ENCODE measurements at places on chromosomes 1 and 21. TPM values are rescaled to one million over a fixed set of nuclear protein-coding genes. Genes with fewer than 3 reads are reported as not detected.

The TRNP1 gene
- total RNA-seq, result 76.9 TPM

The CYP4X1 gene
- total RNA-seq, result not detected

The CRB1 gene
- 0.07 TPM for total RNA-seq

The ATP6V1G3 gene
- total RNA-seq, result not detected

The RASAL2 gene
- total RNA-seq, result 11.7 TPM

The EDN2 gene
- total RNA-seq, result not detected

The FLG gene
- 0.02 TPM for total RNA-seq

The BLACAT1 gene
- 3.9 TPM for total RNA-seq

GRCh38 chr1:234214129-234214910, 158.9 kb upstream of the COA6 start:
- no peak overlapping the region for H3K4me3 ChIP-seq
- DNase-seq, result no peak
- H3K4me1 ChIP-seq, result no peaks in the 10 kb centered on the region
- no peak overlapping the region for H3K27ac ChIP-seq
- H3K36me3 ChIP-seq, result no peaks in the 10 kb centered on the region

- no peak overlapping the region for H3K4me3 ChIP-seq
- no peaks in the 10 kb centered on the region for H3K4me1 ChIP-seq
- no peaks in the 10 kb centered on the region for H3K36me3 ChIP-seq
- no peak for DNase-seq
- no peak overlapping the region for H3K27ac ChIP-seq
Observed at GRCh38 chr1:205343431-205344065, 13.2 kb downstream of the KLHDC8A start.

GRCh38 chr1:205923651-205924459, 19.4 kb downstream of the SLC26A9 start:
- H3K27ac ChIP-seq, result no peak overlapping the region
- no peaks in the 10 kb centered on the region for H3K36me3 ChIP-seq
- no peak for DNase-seq
- no peak overlapping the region for H3K4me3 ChIP-seq
- 0 out of 2 replicates have a peak, but pooled peaks cover 3% of the 10 kb centered on the region for H3K27me3 ChIP-seq
- H3K4me1 ChIP-seq, result no peaks in the 10 kb centered on the region

DNA sequence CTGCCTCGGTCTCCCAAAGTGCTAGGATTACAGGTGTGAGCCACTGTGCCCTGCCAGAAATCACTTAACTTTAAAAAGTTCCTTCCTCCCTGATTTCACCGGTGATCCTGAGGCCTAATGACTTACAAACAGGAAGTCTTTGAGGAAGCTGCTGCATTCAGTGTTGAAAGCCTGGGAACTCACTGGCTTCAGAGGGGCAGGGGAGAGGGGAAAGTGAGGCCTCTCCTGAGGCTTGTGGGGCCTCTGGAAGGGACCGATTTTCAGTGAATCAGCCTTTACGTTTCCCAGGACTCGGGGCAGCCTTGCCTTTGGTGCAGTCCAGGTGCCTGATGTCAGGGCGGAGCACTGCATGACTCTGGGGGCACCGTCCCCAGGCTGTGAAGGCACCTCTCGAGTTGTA, 30.1 kb upstream of the ARHGEF10L start:
- no peak overlapping the region for H3K27ac ChIP-seq
- no peaks in the 10 kb centered on the region for H3K4me1 ChIP-seq
- no peak for DNase-seq
- H3K4me3 ChIP-seq, result no peak overlapping the region

- no peak overlapping the region for H3K27ac ChIP-seq
- no peaks in the 10 kb centered on the region for H3K36me3 ChIP-seq
- no peaks in the 10 kb centered on the region for H3K4me1 ChIP-seq
- H3K27me3 ChIP-seq, result no peaks in the 10 kb centered on the region
Observed at GRCh38 chr21:38734646-38735365, 70.9 kb upstream of the ETS2 start.

DNA sequence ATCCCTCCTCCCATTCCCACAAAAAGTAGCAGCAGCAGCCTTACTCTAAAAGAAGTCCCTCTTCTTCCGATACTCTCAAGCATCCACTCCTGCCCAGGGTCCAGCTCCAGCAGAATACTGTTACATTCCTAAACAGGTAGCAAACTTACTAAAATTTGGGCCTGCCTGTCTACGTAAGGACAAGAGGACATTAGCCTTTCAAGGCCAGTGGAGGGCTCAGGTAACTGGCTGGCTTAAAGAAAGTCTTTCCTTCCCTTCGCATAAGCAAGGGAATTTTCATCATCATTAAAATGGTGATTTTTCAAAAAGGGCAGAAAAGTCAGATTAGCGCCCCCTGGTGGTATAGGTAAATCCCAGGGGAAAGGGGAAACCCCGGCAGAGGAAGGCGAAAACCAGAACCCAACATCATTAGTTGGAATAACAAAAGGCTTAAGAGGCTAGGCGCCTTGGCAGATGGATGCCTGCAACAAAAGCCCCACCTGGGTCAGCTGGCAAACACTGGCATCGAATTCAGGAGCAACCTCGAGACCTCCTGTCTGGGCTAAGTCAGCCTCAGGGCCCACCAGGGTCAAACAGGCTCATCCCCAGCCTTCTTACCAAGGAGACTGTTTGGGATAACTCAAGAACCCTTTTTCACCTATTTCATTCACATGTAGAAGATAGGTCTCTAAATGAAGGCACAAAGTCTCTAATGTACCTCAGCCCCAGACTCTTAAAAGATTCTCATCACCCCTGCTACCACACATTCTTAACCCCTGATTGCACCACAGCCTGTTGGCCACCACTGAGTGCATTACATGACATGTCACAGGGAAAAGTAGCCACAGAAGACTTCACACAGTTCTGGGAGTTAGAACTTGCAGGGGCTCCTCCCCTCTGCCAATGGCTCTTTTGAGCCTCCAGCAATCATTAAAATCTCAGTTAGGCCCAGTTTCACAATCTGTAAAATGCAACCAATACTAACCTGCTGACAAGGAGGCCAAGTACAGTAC, 36.7 kb downstream of the ERI3 start:
- H3K27me3 ChIP-seq, result no peaks in the 10 kb centered on the region
- no peak for DNase-seq
- H3K4me3 ChIP-seq, result no peak overlapping the region
- H3K4me1 ChIP-seq, result no peaks in the 10 kb centered on the region
- H3K27ac ChIP-seq, result no peak overlapping the region
- peaks cover 3% of the 10 kb centered on the region for H3K36me3 ChIP-seq

DNA sequence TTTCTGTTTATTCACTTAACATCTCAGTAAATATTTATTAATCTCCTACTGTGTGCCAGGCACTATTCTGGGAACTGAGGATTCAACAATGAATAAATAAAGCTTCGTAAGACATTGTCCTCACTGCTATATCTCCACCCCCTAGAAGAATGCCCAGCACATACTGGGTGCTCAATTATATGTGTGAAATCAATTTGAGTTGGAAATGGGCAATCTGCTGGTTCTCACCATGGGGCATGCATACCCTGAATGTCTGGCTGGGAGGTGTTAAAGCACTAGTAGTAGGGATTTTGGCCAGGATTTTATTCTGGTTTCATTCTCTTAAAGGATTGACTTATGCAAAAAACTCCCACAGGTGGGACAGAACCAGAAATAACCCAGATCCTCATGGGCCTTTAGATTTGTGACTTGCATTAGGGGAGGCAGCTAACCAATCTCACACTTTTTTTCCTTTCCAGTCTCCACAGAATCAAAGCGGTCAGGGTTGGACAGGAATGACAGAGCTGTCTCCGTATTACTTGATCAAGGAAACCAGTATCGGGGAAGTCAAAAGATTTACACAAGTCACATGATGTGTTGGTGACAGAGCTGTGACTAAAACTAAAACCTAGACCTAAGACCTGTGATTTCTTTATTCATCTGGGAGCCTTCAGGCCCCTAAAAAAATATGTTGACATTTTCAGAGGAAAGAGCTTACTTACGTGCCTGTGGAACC, 12.8 kb downstream of the GFI1 start:
- no peaks in the 10 kb centered on the region for H3K4me1 ChIP-seq
- DNase-seq, result no peak
- H3K27me3 ChIP-seq, result no peaks in the 10 kb centered on the region
- H3K36me3 ChIP-seq, result no peaks in the 10 kb centered on the region
- no peak overlapping the region for H3K4me3 ChIP-seq

GRCh38 chr1:155062702-155063411, 683 bp upstream of the EFNA4 start:
- H3K27ac ChIP-seq, result peak overlapping the region; percentile 93
- no peaks in the 10 kb centered on the region for H3K27me3 ChIP-seq
- peak overlapping the region; percentile 84 for H3K4me3 ChIP-seq
- H3K4me1 ChIP-seq, result peaks cover 35% of the 10 kb centered on the region

DNA sequence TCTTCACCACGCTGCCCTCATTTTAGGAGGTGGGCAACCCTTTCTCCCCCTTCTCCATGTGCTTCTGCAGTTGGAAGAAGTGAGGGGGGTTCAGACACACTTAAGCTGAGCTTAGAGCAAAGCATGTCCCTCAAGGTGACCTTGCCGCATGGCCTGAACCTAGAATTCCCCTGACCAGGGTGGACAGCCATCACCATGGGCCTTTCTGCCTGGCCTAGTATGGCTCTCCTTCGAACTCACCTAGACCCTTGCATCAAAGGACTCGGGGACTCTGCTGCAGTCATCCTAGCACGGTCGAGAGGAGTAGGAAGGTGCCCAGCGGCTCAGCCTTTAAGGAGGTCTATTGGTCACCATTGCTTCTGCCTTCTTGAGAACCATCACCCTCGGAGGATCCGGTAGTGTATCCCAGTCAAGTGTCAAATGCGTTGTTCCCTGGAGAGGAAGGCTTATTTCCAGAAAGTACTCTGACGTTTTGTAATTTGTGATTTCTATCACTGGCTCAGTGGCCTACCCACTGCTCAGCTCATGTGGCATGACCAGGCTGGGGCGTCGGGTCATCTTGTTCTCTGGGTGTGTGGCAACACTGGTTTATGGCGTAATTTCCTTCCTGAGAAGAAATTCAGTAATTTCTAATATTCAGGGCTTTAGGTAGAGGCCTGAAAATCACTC, at the start of gene KCNE1:
Gene KCNE1, minus strand, starts transcription at position 424 of the 669 bp plus-strand sequence. CDS start 62,576 bp downstream, outside the sequence.
- H3K4me1 ChIP-seq, result no peaks in the 10 kb centered on the region
- no peak within 1 kb of the TSS for H3K27ac ChIP-seq
- no peaks in the 10 kb centered on the region for H3K27me3 ChIP-seq
- H3K4me3 ChIP-seq, result no peak within 1 kb of the TSS
- DNase-seq, result no peak

DNA sequence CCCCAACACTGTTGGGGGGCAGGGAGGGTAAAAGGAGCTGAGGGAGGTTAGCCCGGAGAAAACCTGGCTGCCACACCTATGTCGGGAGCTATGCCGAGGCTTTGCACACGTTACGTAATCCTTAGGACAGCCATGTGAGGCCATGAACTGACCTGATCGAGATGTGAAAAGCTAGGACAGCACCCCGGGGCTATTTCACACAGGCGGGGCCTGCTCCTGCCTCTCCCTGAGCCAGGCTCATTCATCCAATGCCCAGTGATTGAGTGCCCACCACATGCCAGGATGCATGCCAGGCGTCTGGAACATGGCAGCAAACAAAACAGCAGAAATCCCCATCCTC, 30.2 kb downstream of the LDLRAP1 start:
- H3K27ac ChIP-seq, result no peak overlapping the region
- no peaks in the 10 kb centered on the region for H3K27me3 ChIP-seq
- no peak overlapping the region for H3K4me3 ChIP-seq
- H3K36me3 ChIP-seq, result no peaks in the 10 kb centered on the region

DNA sequence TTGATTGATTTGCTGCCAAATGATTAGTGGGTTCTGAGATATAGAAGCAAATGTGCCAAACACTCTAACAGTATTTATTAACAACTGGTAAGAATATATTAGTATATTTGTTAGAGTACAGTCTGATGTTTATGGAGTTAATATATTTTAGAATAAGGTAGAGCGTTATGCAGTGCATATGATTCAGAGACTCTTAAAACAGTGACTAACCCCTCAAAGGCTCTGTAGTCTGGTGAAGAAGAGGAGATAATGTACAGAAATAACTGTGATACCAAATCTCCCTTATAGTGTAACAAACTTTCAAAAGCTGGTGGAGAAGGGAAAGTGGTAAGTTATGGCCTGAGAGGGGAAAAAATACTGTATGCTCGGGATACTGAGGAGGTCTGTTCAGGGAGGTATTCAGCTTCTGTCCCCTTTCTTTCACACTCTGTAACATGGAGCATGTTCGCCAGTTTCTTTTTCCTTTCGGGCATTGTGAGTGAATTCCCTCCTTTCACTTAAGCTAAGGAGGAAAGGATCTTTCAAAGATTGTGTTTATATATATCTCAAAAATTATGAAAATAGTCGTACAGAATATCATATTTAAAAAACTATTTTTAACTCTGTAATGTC, 121.2 kb downstream of the ADGRL2 start:
- H3K27me3 ChIP-seq, result peaks cover 10% of the 10 kb centered on the region
- H3K4me1 ChIP-seq, result no peaks in the 10 kb centered on the region
- H3K4me3 ChIP-seq, result no peak overlapping the region
- H3K27ac ChIP-seq, result no peak overlapping the region

DNA sequence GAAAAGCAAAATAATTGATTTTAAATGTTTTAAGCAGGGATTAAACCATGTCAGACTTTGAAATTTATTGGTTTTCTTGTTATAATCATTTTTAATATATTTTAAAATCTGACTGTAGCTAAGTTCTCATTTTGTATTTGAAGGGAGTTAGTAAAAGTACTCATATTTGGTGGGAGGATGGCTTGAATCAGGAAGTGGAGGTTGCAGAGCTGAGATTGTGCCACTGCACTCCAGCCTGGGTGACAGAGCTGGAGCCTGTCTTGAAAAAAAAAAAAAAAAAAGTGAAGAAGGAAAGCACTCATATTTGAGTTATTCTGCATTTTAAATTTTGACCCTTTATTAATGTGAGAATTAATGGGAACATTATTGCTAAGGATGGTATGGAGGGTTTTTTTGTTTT, 106.0 kb downstream of the RABGAP1L start:
- H3K27me3 ChIP-seq, result no peaks in the 10 kb centered on the region
- no peak overlapping the region for H3K4me3 ChIP-seq
- H3K27ac ChIP-seq, result no peak overlapping the region
- no peaks in the 10 kb centered on the region for H3K4me1 ChIP-seq
- no peaks in the 10 kb centered on the region for H3K36me3 ChIP-seq

- H3K27me3 ChIP-seq, result no peaks in the 10 kb centered on the region
- no peak for DNase-seq
- H3K4me3 ChIP-seq, result no peak overlapping the region
- no peaks in the 10 kb centered on the region for H3K4me1 ChIP-seq
- H3K36me3 ChIP-seq, result 0 out of 2 replicates have a peak, but pooled peaks cover 14% of the 10 kb centered on the region
- H3K27ac ChIP-seq, result no peak overlapping the region
Observed at GRCh38 chr1:32859915-32860314, 10.8 kb downstream of the FNDC5 start.

GRCh38 chr1:233107130-233107660, 156.8 kb downstream of the NTPCR start:
- H3K4me1 ChIP-seq, result peaks cover 6% of the 10 kb centered on the region
- no peak for DNase-seq
- no peaks in the 10 kb centered on the region for H3K27me3 ChIP-seq
- no peak overlapping the region for H3K27ac ChIP-seq
- no peak overlapping the region for H3K4me3 ChIP-seq
- H3K36me3 ChIP-seq, result no peaks in the 10 kb centered on the region
